ENCODE measurements at places on chromosomes 13 and 19.
A peak's percentile ranks its signal among the peaks of the same experiment; 100 is the strongest.

DNA sequence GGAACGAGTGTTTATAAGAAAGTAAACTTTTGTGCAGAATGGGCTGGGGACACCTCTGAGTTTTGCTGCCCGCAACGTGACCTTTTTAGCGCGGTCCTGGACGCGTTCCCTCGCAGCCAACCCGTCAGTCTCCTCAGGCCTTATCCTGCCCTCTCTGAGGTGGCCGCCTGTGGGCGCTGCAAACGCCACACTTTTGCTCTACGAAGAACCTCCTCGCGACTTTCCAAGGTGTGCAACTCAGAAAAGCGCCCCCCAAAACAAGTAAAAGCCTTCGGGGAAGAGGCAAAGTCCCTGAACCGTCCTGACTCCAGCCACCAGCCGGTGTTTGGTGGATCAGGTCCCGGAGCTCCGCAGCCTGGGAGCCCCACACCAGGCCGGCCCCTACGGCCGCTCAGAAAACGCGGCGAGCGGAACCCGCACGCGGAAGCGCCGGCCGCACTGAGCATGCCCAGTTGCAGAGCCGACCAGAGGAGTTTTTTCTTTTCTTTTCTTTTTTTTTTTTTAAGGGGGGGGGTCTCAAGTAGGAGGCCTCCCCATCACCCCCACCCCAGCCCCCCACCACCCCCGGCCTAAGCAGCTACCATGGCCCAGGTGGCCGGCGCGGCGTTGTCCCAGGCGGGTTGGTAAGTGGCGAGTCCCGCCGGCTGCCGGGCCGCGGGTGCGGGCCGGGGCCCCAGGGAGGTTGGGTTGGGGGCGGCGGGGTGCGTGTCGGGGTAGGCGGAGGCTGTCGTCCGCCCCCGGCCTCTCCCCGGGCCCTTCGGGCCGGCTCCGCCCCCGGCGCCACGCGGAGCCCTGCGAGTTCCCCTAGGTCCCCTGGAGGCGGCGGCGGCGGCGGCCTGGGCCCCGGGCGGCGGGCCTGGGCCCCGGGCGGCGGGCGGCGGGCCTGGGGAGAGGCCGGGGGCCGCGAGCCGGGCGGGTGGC, at the start of gene TDRD3:
TSS of gene TDRD3 (plus strand) at position 438 of the 921 bp plus-strand sequence. CDS start at position 583, 145 bp downstream.
- DNase-seq, result peak; percentile 70

GRCh38 chr13:62320129-62321108, 904.8 kb upstream of the PCDH20 start:
- no peak for DNase-seq

- no peak for DNase-seq
These were observed 15.6 kb downstream of the CCDC97 start for GRCh38 chr19:41325640-41325946.

DNA sequence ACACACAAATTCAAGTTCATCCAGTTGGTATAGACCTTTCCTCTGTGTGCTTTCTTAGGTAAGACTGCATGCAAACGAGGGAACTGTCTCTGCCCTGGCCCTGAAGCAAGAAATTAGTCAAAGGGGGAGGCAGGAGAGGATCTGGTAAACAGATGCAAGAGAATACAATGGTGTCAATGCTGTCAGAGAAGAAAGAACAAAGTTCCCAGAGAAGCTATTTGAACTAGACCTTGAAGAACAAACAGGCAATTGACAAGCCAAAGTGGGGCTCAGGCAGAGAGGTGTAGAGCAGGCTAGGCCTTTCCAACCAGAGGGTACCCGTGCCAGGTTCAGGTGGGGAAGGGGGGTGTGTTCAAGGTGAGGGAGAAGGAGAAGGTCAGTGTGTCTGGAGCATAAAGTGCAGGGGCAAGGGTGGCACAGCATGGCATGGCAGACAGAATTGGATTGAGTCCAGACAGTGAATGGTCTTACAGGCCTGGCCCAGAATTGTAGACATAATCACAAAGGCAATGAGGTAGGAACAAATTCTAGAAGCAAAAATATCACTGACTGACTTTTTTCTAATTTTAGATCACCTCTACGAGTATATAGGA, 95.0 kb upstream of the STARD13 start:
- DNase-seq, result no peak

GRCh38 chr19:8571006-8571411, 6.2 kb downstream of the MYO1F start:
- DNase-seq, result no peak

GRCh38 chr13:33639158-33639557, 178.8 kb upstream of the RFC3 start:
- DNase-seq, result no peak

GRCh38 chr19:32022731-32023563, 322.5 kb upstream of the ZNF507 start:
- DNase-seq, result no peak

DNA sequence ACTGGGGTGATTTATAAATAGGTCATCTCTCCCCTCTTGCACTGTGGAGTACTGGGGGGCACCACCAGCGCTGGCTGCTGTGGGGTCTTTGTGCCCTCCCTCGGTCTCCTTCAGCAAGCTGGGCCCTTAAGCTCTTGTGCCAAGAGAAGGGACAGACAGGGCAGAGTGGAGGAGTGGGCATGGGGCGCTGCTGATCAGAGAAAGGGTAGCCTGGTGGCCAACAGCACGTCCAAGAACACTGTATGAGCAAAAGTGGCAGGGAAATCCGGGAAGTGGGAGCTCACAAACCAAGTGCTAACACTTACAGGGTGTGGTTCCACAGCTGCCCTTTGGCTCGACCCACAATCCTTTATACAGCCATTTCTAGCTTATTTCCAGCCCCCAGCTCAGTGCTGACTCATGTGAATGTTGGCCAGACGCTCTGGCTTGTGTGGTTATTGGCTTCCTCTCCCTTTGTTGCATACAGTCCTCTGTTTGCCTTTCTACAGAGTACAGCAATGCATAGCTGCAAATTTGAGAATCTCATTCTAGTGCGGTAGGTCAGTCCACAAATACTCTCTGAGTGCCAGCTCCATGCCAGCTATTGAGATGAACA, 298.8 kb downstream of the SHISA2 start:
- DNase-seq, result no peak

DNA sequence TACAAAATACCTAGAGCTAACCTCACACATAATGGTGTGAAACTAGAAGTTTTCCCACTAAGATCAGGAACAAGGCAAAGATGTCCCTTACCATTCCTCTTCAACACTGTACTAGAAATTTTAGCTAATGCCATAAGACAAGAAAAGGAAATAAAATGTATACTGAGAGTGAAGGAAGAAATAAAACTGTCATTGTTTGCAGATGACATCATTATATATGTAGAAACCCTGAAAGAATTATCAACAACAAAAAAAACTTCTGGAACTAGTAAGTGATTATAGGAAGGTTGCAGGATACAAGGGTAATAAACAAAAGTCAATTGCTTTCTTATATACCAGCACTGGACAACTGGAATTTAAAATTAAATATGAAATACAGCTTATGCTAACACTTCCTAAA, 93.7 kb downstream of the TNFSF11 start:
- no peak for DNase-seq

DNA sequence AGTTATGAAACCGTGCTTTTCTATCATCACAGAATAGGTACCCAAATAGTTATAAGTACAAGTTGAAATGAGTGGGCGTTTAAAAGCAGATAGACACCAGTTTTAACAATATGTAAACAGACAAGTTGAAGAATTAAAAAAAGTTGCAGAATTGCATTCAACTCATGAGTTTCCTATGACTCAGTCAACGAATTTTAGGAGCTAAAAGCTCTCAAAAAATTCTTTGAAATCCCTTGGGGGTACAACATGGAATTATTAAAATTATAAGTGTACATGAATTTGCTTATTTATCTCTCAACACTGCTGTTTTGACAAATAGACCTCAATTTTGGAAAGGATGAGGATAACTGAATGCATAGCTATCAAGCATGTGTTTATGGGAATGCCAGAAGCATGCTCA, 693.4 kb downstream of the PCDH9 start:
- no peak for DNase-seq

DNA sequence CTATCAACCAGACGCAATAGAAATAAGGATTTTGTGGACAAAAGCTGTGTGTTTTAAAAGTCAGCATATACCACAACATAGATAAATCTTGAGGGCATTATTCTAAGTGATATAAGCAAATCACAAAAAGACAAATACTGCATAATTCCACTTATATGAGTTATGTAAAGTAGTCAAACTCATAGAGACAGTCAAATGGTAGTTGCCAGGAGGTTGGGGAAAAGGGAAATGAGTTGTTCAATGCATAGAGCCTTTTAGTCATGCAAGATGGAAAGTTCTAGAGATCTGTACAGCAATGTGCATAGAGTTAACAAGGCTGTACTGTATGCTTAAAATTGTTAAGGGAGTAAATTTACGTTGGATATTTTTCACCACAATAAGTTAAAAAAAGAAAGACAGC, 244.7 kb downstream of the DCT start:
- DNase-seq, result no peak

DNA sequence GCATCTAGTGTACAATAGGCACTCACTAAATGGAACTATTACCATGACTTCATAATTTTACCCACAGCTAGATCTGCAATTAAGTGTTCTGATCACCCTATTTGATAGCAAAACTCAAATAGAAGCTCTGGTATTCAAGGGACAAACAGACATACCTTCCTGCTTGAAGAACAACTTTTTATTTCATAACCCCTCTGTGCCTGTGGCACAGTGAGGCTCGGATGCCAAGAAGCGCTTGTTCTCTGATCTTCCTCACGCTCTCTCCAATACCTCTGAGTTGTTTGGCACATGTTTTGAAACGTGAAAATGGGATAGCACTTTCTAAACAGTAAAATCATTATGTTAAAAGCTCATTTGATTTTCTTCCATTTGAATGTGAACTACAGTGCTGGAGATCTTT, 232.0 kb downstream of the KLF5 start:
- DNase-seq, result no peak

Data from activated CD4-positive, alpha-beta T cell treated with anti-CD3 and anti-CD28 coated beads, Interleukin-2, amount 50 U/mL, for 4 hours (primary cell).